ENCODE measurements at places on chromosomes 2 and 18.

DNA sequence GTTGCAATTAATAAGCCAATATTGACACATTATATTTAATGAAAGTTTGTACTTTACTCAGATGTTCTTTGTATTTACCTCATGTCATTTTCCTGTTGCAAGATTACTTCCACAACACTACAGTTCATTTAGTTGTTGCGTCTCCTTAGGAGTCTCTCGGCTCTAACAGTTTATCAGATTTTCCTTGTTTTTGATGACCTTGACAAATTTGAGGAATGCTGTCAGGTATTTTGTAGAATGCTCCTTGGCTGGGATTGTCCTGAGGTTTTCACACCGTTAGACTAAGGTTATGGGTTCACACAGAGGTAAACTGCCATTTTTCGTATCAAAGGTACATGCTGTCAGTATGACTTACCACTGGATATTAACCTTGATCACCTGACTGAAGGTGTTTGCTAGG lies 416.6 kb upstream of the TNP1 start:
- DNase-seq, result no peak

- DNase-seq, result no peak
Measured at GRCh38 chr2:234999740-235000425, 48.1 kb downstream of the SH3BP4 start.

DNA sequence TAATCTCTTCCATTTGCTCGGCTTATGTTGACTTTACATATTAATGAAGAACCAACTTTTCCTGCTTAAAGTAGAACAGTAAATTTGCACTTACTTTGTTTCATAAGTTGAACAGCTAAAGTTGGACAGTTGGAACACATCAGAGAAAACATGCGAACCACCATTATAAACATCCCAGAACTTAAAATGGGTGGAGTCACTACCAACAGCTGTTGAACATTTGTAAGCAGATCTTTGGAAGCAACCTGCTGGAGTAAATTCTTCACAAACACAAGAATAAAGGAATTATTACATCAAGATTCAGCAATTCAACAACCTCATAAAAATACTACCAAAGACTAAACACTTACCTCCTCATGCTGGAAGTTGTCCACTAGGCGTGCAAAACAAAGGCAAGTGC lies 96.4 kb upstream of the DNER start:
- no peak for DNase-seq

DNA sequence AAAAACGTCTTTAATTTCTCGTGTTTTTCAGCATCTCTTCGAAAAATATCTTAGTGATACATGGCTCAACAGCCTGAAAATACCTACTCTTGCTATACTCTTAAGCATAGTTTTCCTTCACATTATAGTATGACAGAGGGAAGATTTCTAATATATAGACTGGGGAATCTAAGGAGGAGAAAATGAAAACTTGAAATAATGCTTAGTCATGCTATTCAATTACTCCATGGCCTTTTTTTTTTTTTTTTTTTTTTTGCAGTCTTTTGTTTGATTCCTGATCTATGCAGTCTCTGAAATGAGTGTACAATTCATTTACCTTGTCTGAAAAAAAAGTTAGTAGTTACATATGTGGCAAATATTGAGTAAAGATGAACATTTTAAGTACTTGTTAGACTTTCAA lies 337.8 kb downstream of the ARHGAP15 start:
- DNase-seq, result no peak

DNA sequence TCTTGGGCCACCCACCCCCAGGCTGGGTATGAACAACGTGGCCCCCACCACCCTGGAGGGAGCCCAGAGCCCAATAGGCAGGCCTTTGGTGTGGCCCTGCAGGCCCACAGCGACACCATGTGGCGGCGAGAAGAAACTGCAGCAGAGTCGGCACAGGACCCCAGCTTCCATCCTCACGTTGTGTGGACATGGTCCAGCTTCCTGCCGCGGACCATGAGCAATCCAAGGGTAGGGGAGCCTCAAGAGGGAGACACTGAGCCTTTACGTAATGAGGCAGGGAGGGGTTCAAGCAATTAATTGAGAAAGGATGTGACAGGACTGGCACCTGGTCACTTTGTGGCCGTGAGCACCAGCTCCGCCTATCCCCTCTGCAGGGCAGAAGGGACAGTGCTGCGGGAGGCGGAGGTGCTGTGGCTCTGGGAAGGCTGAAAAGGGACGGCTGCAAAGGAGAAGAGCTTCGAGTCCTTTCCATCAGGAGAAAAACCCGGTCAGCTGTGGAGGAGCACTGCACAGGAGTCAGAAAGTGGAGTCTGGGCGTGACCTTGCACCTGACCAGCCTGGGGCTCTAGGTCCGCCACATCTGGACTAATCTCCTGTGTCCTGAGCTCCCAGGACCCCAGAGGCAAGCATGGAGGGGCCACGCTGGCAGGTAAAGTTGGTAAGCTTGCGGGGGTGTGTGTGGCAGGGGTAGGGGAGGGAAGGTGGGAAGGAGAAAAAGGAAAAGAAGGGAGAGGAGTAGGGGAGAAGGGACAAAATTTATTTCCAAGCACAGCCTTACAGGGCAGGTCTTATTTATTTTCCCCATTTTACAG lies 44.9 kb downstream of the TMEM37 start:
- DNase-seq, result peak; percentile 46

- no peak for DNase-seq
Measured at GRCh38 chr2:73142937-73143336, 30.2 kb upstream of the RAB11FIP5 start.

DNA sequence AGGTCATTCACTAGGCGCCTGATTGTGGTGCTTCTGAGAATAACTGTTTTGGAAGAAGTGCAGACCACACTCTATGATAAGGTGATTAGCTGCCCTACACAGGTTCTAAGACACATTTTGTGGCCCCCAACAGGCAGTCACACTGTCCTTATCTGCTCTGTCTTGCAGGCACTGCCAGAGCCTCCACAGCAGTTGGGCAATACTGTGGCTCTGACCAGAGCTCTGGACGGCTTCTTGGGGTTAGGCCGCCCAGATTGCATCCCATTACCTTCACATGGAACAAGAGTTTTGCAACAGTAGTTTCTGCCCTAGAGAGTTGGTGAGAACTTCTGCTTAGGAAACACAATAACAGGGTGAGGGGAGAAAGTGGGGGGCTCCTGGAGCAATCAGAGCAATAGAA lies 22.7 kb downstream of the RUFY4 start:
- no peak for DNase-seq

GRCh38 chr2:101368376-101368775 lies 18.9 kb downstream of the CREG2 start:
- no peak for DNase-seq

GRCh38 chr2:166637051-166637450 lies 143.0 kb upstream of the SCN7A start:
- DNase-seq, result no peak

- no peak for DNase-seq
Measured at GRCh38 chr18:22115573-22115972, 53.8 kb upstream of the GATA6 start.

DNA sequence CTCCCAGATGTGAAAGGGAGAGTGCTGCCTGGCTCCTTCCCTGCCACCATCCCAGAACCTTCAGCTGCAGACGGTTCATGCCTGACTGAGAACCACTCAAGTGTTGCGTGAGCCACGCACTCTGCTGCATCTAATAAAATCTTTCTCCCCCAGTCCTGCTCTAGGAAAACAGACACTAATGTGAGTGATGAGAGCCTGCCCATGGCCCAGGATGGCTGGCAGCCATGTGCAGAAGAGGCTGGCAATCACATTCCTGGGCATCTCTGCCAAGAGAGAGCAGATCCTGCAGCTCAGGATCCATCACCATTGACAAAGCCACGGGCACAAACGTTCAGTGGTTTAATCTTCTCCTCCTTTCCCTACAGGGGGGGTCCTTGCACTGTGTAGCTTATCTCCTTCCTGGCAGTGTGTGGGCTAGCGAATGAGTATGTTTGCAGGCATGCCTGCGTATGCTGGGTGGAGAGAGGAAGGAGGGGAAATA lies 477.5 kb downstream of the SLC4A3 start:
- DNase-seq, result no peak

DNA sequence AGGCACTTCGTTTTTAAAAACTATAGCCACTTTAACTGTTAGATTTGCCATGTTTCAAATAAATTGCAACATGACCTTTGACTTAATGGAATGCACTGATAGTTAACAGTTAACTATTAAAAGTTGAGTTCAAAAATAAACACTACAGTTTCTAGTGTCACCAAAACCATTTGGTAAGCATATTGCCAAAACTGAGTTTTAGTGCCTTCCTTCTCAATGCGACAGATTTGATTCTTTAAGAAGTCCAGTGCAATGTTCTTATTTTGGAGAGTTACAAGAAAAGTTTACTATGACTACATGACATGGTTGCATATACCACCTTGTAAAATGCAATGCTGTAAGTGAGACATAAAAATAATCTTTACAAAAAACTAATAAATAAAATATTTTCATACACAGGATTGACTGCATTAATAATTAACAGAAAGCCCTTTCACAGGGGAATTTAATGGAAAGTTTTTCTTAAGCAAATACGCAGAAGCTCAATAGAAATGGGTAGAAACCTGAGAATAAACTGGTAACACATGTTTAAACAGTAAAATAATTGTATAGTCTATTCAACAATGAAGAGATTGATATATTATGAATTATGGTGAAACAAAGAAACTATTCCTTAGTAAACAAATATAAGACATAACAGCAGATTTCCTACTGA lies 53.8 kb downstream of the GRB14 start:
- DNase-seq, result no peak

DNA sequence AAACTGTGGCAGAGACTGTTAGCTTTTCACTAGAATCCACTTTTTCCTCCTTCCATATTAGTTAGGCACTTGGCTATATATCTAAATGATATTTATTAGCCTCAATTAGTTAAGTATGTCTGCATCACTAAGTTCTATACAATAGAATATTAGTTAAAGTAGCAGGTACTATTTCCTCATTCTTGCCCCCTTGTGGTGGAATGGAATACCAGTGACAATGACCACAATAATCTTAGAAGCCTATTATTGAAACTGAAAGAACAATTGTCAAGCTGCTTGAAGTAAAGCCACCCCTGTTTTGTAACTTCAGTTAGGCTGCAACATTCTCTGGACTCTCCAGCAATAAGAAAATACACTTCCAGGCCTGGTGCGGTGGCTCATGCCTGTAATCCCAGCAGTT lies 476.3 kb upstream of the VWC2L start:
- DNase-seq, result peak; percentile 8

DNA sequence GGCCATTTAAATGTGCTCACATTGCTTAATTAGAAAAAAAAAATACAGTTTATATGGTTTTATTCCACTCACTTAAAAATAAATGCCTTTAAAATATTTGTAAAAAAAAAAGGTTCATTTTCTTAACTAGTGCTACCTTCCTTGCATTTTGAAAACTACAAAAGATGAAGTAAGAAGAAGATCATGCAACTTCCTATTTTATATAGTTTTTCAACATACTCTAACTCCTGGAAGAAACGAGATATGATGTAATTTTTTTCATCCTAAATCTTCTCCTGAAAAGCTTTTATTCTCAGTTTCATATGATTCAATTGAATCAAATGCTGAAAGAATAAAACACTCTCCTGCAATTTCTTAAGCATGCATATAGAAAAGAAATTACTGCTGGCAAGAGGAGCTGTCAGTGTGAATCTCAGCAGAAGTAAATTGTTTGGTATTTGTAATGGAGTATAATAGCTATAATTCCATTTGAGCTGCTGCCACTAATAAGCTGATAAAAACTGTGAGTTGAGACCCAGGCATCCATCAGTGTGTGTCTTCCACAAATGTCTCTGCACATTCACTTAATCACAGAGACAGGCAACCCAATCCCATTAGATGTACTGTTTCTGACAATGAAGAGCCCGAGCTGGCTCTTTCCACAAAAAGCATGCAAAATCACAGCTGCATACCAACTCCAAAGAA lies 3.7 kb downstream of the FTCDNL1 start:
- DNase-seq, result no peak

- DNase-seq, result no peak
Measured at GRCh38 chr2:70939001-70939838, 3.5 kb downstream of the ATP6V1B1 start.

DNA sequence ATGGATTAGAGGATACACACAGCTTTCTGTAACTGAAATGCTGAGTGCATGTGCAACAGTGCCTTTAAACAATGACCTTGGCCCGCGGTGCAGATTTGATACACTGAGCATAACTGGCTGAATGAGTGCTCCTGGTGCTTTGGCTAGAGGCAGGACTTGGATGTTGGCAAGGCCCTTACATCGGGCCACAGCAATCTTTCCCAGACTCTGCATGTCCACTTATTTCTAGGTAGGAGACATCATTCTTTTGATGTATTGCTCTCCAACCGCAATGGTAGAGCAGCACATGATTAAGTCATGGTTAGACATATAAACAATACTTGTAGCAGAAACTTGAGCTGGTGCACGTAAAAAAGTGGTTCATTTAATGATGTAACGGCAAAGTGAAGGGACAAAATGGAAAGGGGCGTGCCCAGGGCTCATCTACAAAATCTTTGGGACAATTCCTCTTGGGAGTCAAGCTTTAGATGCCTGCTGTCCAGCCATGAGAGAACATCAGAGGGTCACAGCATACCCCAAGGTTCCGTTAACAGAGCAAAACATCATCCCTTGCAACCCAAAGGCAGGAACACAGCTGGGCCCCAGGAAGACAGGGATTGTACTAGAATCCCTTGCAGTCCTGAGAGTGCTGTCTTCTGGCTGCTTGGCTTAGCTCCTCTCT lies 43.4 kb downstream of the RAB31 start:
- DNase-seq, result no peak

DNA sequence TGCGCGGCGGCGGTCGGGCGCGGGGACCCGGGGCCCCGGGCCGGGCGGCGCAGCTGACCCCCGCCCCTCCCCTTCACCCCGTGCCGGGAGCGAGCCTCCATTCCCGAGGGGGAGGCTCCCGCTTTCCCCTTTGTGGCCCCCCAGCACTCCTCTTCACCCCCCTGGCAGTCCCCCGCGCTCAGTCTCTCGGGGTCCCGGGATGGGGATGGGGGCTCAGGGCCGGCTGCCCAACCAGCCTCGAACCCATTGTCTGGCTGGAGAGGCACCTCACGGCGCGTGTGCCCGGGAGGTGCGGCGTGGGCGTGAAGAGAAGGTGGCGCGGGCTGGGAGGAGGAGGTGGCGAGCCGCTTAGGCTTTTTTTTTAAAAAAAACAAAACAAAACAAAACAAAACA lies 748 bp downstream of the FMNL2 start:
- DNase-seq, result no peak

DNA sequence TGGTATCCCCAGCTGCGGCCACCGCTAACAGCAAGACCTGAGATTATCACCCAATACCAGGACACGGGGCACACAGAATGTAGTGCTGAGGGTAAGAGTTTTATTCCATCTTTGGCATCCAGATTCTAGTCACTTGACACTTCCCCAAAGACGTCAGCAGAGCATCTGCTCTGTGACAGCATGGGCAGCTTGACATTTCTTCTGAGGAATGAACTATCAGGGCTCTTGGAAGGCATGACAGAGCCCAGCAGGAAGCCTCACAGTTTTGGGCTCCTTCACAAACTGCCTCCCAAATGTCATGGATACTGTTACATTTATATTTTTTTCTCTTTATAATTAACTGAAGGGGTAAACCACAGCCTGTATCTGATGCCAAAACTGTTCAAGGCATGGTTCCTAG lies 1010.7 kb downstream of the TDRD15 start:
- DNase-seq, result no peak

DNA sequence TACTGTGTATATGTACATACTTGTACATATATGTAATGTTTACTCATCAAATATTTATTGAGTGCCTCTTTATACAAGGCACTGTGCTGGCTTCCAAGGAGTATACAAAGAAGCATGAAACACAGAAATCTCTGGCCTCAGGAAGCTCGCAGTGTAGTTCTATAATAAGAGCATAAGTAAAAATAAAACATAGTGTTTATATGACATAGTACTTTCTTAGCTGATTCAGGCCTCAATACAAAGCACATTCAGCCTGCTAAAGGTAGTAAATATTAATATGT lies 13.9 kb downstream of the STAMBP start:
- no peak for DNase-seq

All from Kasumi-1 (cell line).